ENCODE measurements at places on chromosomes 6 and 20.

- no peak for DNase-seq
These were observed 5.3 kb downstream of the RIPOR2 start for GRCh38 chr6:24930431-24930871.

DNA sequence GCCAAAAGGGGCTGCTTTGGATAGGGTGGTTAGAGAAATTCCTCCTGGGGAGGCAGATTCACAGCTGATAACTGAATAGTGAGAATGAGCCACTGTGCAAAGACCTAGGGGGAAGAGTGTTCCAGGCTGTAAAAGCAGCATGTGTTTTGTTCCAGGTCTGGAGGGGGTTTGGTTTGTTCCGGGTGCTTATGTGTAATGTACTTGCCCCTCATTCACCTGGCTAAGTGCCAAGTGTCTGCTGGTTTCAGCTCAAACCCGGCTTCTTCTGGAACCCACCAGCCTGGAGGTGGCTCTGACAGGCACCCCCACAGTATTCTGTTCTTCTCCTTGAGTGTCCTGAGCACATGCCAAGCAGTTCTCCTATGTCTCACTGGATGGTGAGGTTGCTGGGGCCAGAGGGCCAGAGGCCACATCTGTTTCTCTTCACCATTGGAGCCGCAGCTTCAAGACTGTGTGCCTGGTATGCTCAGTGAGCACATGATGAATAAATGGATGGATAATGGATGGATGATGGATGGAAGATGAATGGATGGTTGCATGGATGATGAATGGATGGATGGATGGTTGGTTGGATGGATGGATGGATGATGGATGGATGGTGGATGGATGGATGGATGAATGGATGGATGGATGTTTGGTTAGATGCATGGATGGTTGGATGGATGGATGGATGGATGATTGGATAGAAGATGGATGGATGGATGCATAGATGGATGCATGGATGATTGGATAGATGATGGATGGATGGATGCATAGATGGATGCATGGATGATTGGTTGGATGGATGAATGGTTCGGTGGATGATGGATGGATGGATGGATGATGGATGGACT, 227.6 kb downstream of the BMP7 start:
- no peak for DNase-seq

DNA sequence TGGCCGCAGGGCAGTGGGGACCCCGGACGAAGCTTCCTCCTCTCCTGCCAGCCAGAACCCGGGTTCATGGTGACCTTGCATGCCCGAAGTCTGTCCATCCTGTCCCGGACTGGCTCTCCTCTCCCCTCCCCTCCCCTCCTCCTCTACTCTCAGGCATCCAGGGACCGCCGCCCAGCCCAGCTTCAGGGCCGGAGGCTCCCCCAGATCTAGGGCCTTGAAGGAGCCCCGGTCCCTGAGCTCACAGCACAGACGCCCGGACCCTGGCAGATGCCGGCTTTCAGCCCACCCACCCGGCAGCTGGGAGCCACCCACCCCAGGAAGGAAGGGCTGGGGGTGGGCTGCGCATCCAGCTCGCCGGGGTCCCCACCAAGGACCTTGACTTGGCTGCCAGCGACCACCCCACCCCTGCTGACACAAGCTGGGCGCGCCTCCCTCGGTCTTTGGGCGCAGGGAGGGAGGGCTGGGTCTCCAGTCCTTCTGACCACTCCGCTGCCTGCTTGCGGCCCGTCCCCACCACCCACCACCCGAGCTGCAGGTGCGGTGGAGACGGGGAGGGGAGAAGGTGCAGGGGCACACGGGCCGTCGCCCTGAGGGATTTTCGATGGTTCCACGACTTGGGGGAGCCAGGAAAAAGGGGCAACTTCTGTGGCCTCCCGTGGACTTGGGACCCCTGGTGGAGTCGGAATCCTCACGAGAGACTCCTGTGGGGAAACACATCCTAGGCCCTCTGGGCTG, 5.8 kb upstream of the ABHD16B start:
- no peak for DNase-seq

GRCh38 chr6:51283723-51284355, 465.2 kb downstream of the TFAP2B start:
- DNase-seq = no peak

DNA sequence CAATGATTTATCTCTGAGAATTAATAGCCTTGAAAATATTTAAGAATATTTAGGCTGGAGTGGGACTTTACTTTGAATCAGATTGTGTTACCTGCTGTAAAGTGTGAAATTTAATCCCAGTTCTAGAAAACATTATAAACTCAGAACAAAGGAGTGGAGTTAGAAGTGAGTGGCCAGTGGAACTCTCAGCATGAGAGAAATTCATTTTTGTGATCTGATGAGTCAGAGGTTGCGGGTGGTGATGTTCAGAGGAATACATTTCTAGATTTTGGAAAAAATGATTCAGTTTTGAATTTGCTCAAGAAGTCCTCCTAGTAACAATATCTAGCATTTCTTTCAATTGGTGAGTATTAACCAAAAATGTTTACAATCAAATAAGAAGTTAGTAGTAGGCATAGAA, 167.5 kb downstream of the ZFAND3 start:
- DNase-seq = no peak

- DNase-seq = no peak
These were observed 225.6 kb upstream of the MMS22L start for GRCh38 chr6:97508646-97509045.

DNA sequence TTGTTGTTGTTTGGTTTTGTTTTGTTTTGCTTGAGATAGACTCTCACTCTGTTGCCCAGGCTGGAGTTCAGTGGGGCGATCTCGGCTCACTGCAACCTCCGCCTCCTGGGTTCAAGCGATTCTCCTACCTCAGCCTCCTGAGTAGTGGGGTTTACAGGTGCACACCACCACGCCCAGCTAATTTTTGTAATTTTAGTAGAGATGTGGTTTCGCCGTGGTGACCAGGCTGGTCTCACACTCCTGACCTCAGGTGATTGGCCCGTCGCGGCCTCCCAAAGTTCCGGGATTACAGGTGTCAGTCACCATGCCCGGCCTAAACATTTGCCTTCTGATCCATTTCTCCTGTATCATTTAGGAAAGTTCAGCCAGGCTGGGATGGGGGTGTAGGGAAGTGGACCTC, 17.7 kb downstream of the DUSP22 start:
- no peak for DNase-seq

- no peak for DNase-seq
These were observed 3.0 kb upstream of the PHACTR2 start for GRCh38 chr6:143674483-143675381.

Measured in stimulated activated CD8-positive, alpha-beta memory T cell treated with anti-CD3 and anti-CD28 coated beads, Interleukin-12 subunit alpha, Interleukin-12 subunit beta, amount 100 ng/mL, for 4 hours (primary cell).